Kidney (tissue), 22 donors: ENCODE measurements at places on chromosomes 1 and 21. TPM values are rescaled to one million over a fixed set of nuclear protein-coding genes. Genes with fewer than 3 reads are reported as not detected.
A peak's percentile ranks its signal among the peaks of the same experiment; 100 is the strongest.

DNA sequence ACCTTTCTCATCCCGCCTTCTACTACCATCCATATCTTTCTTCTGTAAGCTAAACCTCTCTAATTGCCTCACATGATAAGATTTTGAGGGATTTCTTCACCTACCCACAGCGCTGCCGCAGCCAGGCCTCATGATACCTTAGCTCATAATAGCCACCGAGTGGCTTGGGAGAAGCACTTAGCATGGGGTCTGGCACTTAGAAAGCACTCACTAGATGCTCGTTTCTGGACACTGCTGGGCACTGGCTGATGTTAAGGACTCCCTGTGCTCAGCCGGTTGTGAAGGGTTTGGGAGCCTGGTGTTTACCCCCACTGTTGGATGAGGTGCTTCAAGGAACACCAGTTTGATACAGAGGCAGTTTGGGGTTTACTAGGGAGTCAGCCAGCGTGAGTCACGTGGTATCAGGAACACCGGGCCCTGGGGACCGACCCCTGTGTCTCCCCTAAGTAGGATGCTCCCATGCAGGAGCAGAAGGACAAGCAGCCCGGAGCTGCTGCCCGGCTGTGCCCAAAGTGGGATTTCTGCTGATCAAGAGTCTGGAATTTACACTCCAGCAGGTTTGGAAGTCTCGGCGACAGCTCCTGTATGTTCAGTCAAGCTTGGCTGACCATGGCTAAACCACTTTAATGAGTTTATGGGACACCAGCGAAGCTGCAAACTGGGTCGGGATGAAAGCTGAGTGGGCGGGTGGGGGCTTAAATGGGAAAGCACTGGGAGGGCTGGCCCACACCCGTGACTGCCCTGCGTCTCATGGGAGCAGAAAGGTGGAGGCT, 63.3 kb downstream of the GALNT2 start:
- H3K27me3 ChIP-seq: no peaks in the 10 kb centered on the region
- no peak overlapping the region for H3K27ac ChIP-seq
- peaks cover 7% of the 10 kb centered on the region for H3K4me1 ChIP-seq

DNA sequence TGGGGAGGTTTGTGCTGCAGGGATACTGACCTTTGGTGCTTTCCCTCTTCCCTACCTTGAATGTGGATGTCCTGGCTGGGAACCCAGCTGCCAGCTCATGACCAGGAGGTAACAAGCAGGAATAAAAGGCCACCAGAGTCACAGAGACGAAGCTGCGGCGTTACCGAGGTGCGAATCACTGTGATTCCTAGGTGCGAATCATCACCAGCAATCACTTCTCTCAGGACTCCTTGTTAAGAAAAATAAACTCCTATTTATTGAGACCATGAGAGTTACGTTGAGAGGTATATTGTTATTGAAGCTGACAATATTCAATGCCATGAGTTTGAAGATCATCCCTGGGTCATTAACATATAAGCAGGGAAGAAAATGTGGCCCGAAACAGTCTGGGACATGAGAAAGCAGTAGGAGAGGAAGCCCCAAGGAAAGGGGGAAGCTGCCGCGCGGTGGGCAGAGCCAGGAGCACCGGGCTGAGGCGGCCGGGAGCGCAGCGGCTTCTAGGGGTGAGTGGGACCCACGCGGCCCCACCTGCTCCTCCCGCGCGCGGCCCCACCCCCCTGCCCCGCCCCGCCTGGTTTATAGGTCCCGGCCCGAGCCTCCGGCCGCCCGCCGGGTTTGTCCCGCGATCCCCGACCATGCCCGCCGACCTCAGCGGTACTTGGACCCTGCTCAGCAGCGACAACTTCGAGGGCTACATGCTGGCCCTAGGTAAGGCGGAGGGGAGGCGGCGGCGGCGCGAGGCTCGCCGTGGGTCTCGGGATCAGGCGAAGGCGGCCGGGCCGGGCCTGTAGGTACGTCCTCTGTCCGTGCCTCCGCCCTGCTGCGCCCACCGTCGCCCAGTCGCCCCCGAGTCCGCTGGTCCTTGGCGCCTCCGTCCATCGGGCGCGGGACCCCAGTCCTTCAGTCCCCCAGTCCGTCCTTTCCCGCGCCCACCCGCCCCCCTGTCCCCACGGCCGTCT, at the start of gene RBP7:
Gene RBP7, plus strand, starts transcription at position 605 of the 959 bp plus-strand sequence. Its CDS starts 31 bp downstream, at position 636.
- no peaks in the 10 kb centered on the region for H3K36me3 ChIP-seq
- H3K27ac ChIP-seq: no peak within 1 kb of the TSS

Gene TMCC2
- total RNA-seq: 1.3 TPM

DNA sequence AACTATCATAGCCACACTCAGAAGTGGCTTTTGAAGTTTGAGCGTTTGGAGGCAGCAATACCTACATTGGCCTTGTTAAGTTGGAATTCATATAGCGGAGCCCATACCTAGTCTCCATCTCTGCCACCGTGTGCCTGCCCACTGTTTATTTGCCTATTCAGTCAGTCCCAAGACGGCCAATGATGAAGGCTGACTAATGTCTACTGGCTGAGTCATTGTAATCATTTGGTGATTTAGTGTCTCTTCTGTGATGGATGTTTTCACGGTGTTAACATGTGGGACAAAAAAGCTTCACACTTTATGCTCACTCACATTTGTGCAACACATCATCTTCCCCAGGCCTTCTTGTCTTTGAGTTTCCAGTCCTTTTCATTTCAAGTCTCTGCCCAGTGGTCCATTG, 92.6 kb upstream of the PBX1 start:
- no peak overlapping the region for H3K27ac ChIP-seq
- no peak for DNase-seq
- H3K27me3 ChIP-seq: no peaks in the 10 kb centered on the region

GRCh38 chr1:9062846-9063245, 6.6 kb downstream of the SLC2A5 start:
- no peak for DNase-seq
- no peaks in the 10 kb centered on the region for H3K27me3 ChIP-seq
- H3K36me3 ChIP-seq: no peaks in the 10 kb centered on the region
- H3K4me3 ChIP-seq: no peak overlapping the region
- H3K4me1 ChIP-seq: no peaks in the 10 kb centered on the region
- H3K27ac ChIP-seq: no peak overlapping the region

Gene OLFML3
- total RNA-seq: 13.5 TPM

Gene CLDN19
- total RNA-seq: 23.2 TPM

- H3K27ac ChIP-seq: no peak overlapping the region
- H3K36me3 ChIP-seq: no peaks in the 10 kb centered on the region
- H3K4me3 ChIP-seq: no peak overlapping the region
- DNase-seq: no peak
- no peaks in the 10 kb centered on the region for H3K27me3 ChIP-seq
Observed at GRCh38 chr1:83815330-83815729, 183.6 kb downstream of the TTLL7 start.

Gene LYSMD1
- 7.9 TPM for total RNA-seq

GRCh38 chr1:81889166-81889565, 88.4 kb downstream of the ADGRL2 start:
- DNase-seq: no peak
- H3K4me3 ChIP-seq: no peak overlapping the region
- no peaks in the 10 kb centered on the region for H3K36me3 ChIP-seq
- no peak overlapping the region for H3K27ac ChIP-seq
- no peaks in the 10 kb centered on the region for H3K4me1 ChIP-seq
- H3K27me3 ChIP-seq: no peaks in the 10 kb centered on the region

Gene USH2A
- total RNA-seq: 0.06 TPM

- H3K36me3 ChIP-seq: no peaks in the 10 kb centered on the region
- H3K27me3 ChIP-seq: no peaks in the 10 kb centered on the region
- no peak overlapping the region for H3K4me3 ChIP-seq
- peak; percentile 27 for DNase-seq
Observed at GRCh38 chr1:3036447-3037280, 15.4 kb downstream of the ACTRT2 start.

- no peak overlapping the region for H3K27ac ChIP-seq
- DNase-seq: no peak
- H3K4me3 ChIP-seq: no peak overlapping the region
Observed at GRCh38 chr1:219465212-219466093, 147.5 kb downstream of the ZC3H11B start.

DNA sequence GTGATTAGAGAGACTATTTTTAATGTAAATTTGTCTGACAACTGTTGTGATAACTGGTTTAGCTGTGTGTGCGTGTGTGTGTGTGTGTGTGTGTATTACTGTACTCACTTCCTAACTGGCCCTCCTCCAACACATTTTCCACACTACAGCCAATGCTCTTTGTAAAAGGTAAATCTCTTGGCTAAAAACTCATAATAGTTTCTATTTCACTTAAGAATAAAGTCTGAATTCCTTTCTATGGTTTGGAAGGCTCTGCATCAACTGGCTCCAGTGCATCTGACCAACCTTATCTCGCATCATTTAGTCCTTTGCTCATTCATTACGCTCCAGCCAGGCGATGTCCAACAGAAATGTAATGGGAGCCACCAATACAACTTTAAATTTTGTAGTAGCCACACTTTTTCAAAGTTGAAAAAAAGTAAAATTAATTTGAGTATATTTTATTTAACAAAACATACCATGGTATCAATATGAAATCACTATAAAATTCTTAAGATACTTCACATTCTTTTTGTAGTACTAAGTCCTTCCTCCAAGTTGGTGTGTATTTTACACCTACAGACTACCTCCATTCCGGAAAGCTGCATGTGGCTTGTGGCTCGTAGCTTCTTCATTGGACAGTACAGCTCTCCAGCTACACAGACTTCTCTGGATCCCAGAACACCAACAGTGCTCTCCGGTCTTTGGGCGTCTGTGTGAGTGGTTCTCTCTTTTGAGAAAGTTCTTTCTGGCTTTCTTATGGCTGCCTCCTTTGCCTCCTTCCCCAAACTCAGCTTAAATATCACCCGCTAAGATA, 68.9 kb downstream of the NRIP1 start:
- no peak for DNase-seq
- H3K36me3 ChIP-seq: no peaks in the 10 kb centered on the region
- H3K4me1 ChIP-seq: peaks cover 16% of the 10 kb centered on the region
- no peak overlapping the region for H3K4me3 ChIP-seq
- H3K27ac ChIP-seq: no peak overlapping the region
